NCI-H2081 (cell line): ENCODE measurements at places on chromosomes 1 and 21.

DNA sequence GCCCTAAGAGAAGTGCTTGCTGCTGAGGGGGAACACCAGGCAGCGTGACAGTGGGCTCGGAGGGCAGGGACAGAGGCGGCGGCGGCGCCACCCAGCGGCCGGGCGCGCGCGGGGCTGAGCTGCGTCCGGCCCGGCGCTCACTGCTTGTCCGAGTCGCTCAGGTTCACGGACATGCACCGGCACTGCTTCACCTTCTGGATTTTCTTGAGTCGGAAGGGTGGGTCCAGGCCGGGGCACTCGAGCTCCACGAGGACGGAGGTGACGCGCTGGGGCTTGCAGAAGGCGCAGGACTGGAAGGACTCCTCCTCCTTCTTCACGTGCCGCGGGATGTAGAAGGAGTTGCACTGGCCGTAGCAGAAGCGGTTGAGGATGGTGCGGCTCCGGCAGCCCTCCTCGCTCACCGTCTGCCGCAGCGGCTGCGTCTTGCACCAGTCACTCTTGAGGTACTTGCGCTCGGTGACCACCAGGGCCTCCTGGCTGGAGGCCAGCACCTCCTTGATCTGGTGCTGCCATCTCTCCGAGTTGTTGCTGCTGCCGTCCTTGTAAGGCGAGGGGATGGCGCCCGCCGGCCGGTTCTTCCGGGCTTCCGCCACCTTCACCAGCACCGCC is 119.0 kb downstream of the GREM2 start:
- DNase-seq, result no peak

DNA sequence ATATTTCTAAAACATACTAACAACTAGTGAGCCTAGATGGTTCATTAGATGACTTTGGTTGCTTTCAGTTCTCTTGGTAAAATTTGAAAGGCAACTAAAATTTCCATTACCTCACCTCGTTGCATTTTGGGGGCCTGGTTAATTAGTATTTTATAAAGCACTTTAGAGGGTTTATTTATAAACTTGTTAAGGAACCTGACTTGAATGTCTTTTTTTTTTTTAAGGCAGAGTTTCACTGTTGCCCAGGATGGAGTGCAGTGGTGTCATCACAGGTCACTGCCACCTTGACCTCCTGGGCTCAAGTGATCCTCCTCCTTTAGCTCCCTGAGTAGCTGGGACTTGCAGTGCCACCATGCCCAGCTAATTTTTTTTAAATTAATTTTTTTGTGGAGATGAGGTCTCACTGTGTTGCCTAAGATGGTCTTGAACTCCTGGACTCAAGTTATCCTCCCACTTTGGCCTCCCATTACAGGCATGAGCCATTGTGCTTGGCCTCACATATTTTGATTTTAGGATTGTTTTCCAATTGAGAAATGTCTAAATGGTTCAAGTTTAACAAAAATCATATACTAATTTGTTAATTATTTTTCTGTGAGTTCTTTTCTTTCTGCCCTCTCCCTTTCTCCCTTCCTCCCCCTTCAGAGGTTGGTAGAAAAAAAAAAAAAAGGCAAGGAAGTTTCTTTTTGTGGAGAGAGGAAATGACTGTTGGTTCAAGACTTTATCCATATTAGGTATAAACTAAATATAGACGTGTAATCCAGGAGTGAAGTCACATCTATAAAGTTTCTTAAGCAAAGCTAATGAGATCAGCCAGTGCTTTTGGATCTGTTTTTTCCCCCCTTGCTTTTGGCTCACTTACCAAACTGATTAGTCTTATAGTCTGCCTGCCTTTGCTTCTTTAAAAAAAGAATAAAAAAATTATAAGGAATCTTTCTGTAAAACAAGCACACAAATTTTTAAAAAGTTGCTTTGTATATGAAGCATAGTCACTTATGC is 24.7 kb downstream of the CLIC4 start:
- DNase-seq, result no peak

GRCh38 chr1:70468180-70468579 is 57.1 kb downstream of the CTH start:
- no peak for DNase-seq

DNA sequence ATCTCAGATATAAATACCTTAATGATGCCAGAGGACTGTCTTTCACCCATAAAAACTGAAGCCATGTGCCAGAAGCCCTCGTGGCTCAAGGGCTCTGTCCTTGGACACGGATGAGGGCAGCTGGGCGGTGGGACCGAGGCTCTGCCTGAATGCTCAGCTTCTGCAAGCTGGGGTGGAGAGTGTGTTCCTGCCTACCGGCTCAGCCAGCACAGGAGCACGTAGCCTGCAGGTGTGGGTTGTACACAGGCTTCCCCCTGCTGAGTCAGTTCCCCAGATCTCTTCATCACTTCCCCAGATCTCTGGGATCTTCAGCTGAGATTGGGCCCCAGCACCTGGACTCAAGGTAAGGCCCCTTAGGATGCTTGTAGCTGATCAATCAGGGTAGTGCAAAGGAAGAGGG is 15.4 kb downstream of the KCNJ15 start:
- DNase-seq, result no peak

DNA sequence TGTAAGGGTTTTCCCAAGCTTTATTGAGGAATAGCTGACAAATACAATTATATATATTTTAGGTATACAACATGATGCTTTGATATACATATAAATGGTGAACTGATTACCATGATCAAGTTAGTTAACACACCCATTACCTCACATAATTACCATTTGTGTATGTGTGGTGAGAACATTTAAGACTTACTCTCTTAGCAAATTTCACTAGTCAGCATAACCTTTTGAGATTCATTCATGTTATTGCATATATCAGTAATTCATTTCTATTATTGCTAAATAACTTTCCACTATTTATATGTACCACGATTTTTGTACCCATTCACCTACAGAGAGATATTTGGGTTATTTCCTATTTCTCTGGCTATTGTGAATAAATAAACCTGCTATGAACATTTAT is 16.2 kb upstream of the TP53BP2 start:
- DNase-seq, result no peak

GRCh38 chr1:79079770-79080169 is 73.2 kb upstream of the ADGRL4 start:
- DNase-seq, result no peak

DNA sequence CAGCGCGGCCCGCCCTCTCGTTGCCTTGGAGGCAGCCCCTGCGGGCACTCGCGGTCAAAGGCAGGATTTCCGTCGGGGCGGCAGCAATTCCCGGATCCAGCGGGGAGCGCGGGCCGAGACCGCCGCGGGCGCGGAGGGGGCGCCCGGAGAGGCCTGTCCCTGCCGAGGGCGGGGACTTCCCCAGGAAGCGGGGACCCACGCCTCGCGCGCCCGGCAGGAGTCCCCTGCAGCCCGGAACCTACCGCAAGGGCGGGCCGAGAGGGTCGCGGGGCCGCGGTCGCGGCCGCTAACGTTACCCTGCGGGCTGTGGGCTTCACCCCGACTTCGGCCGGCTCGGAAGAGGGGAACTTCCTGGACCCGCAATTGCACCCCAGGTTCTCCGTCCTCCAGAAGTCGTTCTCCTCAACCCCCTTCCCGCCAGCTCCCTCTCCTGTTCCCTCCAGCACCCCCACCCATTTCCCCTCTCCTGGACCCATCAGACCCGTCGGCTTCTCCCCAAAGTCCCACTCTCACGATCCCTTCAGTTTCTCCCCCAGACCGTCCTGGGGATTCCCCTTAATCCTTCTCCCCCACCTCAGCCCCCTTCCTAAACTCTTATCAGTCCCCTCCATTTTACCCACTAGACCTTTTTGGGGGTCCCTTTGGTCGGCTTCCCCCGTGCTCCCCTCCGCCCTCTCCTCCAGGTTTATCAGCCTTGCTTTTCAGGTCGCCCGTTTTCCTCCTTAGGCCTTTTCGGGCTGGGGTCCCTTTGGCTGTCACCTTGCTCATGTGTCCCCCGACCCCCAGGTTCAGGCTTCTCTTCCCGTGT is 604 bp downstream of the FGR start:
- no peak for DNase-seq

DNA sequence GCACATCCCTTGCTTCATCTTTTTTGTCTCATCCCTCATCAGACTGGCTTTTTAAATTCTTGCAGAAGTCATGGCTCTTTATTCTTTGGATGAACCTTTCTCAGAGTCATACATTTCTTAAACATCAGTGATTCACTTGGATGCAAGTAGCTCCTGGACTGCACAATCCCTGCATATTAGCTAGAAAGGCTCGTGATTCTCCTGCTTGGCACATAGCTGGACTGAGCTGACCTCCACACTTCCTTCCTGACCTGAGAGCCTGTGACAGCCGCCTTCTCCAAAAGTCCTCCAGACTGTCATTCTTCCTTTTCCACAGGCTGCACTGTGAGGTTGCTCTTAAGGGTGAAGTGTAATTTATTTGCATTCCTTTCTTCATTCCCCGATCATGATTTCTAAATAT is 109.4 kb downstream of the RGL1 start:
- no peak for DNase-seq

DNA sequence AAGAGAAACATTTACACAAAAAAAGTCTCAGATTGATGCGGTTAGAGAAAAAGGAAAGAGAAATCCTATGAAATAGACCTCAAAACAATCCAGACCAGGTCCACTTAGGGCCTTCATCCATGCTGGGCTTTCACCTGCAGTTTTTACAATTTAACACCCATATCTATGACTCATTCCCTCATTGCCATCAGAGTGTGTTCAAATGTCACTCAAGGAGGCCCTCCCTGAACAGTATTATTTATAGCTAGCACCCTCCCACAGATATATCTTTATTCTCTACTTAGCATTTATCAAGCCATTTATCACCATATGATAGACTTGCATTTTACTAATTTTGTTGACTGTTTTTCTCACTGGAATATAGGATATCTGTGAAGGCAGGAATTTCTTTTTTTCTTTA is 824 bp upstream of the KRTAP21-3 start:
- DNase-seq, result no peak
